ENCODE measurements at places on chromosomes 5 and 9.

DNA sequence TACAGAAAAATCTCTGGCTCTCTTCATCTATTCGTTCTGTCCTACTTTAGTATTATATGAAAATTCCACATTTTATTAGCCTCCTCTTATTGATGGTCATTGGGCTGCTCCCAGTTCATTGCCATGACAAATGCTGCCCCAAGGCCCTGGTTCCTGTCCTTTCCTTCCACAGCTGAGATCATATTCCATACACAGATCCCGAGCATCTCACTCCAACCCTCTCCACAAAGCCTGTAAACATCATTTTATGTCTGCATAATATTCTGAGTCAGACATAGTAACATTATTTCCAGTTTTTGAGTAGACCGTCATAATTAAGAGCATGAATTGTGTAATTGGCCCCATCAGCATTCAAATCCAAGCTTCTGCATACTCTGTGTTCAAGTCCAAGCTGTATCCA is 86.3 kb downstream of the MVB12B start:
- DNase-seq: no peak

DNA sequence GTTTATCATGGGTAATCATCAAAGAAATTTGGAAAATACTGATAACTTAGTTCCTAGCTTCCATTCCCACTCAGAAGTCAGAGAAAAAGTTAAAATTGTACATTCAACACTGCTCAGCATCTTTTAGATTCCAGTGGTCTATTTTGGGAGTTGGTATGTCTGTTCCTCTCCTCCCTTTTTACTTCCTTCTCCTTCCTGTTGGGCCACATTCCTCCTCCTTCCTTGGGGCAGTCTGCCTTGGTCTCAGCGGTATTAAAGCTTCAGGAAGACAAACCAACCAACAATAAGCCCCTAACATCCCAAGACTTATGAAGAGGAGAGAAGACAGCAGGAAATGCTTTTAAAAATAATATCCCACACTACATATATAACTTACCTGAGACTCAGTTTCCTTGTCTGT is 49.9 kb upstream of the SSBP2 start:
- no peak for DNase-seq

DNA sequence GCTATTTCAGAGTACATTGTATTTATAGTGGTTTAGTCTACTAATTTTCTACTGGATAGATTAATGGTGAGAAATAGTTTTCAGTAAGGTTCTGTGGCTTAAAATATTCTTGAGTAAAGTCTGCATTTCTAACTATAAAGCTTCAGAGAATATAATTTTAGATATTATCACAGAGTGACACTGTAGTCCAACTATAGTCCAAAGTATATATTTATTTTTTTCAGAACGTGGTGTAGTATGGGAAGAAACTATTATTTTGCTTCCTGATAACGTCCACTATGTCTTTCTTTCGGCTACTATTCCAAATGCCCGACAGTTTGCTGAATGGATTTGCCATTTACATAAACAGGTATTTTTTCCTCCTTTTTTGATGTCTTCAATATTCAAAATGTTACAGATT is 35.3 kb downstream of the MTREX start:
- DNase-seq: no peak

GRCh38 chr5:98700730-98701129 is 72.7 kb upstream of the RGMB start:
- DNase-seq: no peak

GRCh38 chr5:137190441-137190840 is 308.7 kb downstream of the SPOCK1 start:
- no peak for DNase-seq

DNA sequence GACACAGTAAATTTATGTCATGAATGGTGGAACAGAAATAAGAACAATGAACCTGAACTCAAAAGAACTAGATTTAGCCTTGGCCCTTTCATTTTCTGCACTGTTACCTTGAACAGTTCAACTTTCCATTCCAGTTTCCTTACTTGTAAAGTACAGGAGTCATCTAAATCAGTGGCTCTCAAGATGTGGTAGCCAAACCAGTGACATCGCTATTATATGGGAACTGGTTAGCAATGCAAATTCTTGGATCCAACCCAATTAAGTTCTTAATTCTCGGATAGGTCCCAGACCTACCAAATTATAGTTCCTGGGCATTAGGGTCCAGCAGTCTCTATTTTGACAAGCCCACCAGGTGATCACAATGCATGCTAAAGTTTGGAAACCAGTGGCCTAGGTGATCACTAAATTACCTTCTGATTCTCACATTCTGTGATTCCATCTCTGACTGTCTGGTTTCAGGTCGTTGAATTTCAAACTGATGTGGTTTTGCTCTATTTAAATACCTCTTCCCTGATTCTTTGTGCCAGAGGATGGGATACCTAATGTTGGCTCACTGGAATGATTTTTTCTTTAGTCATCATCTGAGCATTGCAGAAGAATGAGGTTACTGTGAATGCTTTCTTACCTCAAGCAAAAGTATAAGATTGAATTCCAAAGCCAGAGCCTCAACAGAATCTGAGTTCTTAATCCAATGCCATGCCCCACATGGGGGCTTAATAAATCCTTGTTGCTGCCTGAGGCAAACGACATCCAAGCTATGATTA is 253.8 kb downstream of the ENC1 start:
- DNase-seq: no peak

- no peak for DNase-seq
Observed at GRCh38 chr5:133041910-133042309, 9.9 kb upstream of the HSPA4 start.

DNA sequence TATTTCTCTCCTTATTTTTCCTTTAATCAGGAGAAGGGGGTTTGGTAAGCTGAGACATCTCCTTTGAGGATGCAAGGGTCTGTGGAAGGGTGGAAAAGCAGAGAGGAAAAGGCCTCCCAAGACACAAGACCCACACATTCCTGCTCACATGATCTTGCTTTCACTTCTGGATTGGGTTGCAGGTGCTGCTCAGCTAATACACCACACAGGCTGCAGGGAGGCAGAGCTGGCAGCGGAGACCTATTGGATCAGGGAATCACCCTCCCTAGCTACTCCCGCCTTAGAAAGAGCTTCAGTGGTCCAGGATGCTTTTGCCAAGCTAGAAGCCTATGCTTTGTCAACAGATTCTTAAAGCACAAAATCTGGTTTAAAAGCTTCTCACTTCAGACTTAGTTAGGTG is 87.6 kb upstream of the IL33 start:
- DNase-seq: no peak

DNA sequence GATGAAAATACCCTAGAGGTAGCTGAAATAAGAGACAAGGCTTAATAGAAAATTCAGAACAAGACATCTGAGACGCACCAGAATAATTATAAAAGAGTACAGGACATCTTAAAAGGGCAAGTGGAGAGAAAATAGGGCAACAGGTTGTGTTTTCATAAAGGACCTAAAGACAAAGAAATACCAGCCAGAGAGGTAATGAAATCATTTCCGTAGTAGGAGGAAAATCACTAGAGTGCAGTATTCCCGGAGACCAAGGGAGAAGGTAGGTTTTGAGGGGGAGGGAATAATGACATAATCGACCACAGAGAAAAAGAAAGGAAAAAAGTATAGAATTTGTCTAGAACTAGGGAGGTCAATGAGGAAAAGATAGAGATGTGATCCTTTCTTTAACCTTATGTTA is 26.2 kb upstream of the CTNNAL1 start:
- DNase-seq: no peak

DNA sequence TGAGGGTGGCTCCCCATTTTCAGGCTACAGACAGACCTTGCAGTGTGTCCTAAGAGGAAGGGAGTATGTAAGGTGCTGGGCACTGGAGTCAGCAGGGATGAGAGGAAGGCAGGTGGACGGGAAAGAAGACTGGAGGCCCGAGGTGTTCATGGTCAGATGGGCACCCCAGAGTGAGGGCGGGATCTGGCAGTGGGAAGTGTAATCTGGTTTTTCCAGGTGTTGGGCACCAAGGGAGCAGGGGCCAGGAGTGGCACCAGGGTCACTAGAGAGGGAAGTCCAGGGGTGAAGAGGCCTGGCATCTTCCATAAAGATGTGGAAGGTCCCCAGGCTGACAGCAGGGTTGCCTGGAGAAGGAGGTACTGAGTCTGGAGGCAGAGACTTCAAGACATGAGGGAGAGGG is 29.7 kb downstream of the PITX1 start:
- no peak for DNase-seq

DNA sequence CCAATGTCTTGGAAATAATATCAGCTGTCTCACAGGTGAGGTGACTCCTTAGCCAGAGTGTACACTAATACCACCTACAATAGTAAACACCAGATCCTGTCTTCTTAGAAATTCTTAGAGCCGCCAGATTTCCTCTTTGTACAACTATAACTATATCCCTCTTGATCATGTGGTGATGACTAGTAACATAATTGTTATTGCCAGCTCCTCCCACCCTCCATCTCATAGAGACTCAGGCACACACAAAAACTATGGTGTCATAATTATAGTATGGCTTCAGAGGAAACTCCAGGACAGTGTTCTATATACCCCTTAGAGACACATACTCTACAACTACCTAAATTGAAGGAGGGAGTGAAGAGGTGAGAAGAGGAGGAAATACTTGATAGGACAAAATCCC is 33.1 kb downstream of the PGGT1B start:
- DNase-seq: no peak

GRCh38 chr9:105483618-105484017 is 35.8 kb downstream of the FSD1L start:
- DNase-seq: no peak

DNA sequence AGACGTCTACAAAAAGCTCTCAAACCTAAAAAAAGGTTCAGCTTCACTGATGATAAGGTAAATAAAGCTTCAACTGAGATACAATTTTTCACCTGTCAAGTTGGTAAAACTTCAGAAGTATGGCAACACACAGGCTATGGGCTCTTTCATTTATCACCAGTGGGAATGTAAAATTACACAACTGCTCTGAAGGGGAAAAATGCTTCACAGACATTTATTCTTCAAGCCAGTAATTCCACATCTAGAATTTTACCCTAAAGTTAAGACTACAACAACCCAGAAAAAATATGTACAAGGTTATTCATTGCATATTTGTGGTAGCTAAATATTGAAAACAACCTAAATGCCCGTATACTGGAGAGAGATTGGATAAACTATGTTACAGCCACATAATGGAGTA is 48.1 kb upstream of the NREP start:
- no peak for DNase-seq

DNA sequence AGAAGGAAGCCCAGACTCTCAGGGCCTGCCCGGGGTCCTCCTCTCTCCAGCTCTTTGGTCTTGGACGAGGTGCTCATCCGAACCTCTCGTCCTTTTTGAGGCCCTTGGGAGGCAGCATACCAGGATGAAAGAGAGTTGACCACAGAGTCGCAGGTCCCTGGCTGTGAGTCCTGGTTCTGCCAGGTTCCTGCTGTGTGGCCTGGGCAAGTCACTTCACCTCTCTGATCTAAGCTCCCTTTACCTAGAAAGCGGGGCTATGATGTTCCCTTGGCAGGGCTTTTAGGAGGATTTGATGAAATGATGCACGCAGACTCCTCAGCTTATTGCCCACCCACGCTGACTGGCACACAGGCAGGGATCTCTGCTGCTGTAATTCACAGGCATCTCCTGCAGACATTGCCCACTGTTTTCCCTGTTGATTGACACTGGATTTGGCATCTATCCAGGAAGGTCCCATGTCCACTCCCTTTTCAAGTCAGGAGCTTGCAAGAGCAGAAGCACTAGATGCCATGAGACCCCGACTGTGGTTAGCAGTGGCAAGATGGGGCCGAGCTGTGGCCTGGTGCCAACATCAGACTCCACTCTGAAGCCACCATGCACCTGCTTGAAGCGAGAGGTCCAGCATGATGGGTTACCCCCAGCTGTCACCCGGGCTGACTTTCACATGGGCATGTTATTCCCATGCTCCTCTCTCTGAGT is 71.5 kb downstream of the MACROH2A1 start:
- DNase-seq: no peak

DNA sequence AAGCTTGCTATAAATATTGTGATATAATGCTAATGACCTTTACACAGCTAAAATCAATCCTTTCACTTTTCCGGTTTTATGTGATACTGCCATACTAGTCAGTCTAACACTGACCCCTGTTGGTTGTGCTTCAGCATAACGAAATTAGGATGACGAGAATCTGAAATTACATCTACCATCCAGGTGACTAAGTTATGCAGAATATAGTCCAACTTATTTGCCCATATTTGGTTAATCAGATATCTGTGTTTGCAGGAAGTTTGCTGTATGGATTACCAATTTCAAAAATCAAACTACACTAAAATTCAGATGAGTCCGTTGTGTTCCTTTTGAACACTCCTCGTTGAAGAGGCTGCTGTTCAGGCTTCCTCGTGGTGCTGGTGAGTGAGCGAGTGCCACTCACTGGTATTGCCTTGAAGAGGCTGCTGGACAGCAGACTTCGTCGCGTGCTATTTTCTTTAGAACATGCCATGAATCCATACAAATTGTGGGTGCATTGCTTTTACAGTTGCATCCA is 32.5 kb downstream of the TENT4A start:
- DNase-seq: peak; percentile 35

- DNase-seq: no peak
Observed at GRCh38 chr9:73951147-73951546, 546.0 kb upstream of the RORB start.

GRCh38 chr5:169649486-169649885 is 12.4 kb downstream of the DOCK2 start:
- DNase-seq: peak; percentile 77

GRCh38 chr5:123585871-123586270 is 73.9 kb downstream of the CSNK1G3 start:
- no peak for DNase-seq

- no peak for DNase-seq
Observed at GRCh38 chr9:123208626-123209174, 59.7 kb downstream of the STRBP start.

DNA sequence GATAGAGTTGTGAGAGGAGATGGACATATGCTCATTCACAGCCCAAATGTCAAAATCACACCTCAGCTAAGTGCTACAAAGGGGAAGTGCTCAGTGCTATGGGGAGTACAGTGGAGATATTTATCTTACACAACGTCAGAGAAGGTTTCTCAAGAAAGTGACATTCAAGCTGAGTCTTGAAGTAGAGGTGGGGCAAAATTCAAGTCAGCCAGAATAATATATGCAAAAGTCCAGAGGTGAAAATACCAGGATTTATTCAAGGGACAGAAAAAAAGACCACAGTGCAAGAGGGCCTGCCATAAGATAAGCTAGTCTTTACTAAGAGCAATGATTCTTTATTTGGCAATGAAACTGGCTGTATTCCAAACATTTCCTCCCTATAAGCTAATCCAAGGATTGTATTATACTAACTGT is 327.8 kb upstream of the PIK3R1 start:
- no peak for DNase-seq

GRCh38 chr5:176536132-176536901 is 885 bp downstream of the RNF44 start:
- DNase-seq: peak; percentile 88

GRCh38 chr5:178467568-178468195 is 122.5 kb downstream of the COL23A1 start:
- DNase-seq: no peak
